Endodermal cell (in vitro differentiated cells): ENCODE measurements at places on chromosomes 12 and 14.

GRCh38 chr14:92627707-92628215 lies 114.2 kb downstream of the RIN3 start:
- DNase-seq, result peak; percentile 81

DNA sequence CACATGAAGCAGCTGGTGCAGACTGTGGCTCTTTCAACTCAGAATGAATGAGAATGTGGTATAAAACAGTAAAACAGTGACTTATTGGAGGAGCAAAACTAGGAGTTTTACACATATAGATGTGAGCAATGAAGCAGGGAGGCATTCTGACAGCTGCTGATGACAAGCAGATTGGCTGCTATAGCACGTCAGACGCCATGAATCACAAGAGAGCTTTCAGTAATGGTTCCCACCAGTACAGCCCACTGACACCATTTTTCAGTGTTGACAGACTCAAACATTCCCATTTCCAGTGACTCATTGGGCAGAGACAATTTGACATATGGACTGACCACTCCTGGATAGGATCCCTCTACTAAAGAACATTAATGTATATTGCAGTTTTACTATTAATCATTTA lies 24.6 kb upstream of the FSCB start:
- DNase-seq, result no peak

DNA sequence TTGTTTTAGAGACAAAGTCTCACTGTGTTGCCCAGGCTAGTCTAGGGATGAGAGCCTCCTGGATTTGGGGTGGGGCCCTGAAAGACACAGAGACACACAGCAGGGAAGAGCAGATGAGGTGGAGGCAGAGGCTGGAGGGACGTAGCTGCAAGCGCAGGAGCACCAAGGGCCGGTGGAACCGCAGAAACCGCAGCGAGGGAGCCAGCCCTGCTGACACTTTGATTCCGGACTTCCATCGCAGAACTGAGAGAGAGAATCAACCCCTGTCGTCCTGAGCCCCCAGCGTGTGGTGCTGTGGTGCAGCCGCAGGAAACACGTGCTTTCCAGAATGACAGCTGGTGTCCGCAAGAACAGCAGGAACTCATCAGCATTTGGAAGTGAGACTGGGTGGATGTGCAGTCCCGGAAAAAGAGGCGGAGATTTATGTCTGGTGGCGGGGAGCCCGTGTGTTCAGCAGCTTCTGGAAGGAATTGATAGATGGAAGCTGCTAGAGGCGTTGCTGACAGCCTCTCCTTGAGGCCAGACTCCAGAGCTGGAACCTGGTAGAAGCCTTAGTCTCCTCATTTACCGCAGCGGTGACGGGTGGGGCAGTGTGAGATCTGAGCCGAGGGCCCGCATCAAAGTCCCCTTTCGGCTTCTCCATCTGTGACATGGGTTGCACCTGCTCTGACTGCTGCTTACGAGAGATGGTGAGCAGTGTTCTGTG lies 21.9 kb upstream of the KLC1 start:
- peak; percentile 65 for DNase-seq

GRCh38 chr14:64948612-64949210 lies 6.2 kb upstream of the GPX2 start:
- peak; percentile 35 for DNase-seq

DNA sequence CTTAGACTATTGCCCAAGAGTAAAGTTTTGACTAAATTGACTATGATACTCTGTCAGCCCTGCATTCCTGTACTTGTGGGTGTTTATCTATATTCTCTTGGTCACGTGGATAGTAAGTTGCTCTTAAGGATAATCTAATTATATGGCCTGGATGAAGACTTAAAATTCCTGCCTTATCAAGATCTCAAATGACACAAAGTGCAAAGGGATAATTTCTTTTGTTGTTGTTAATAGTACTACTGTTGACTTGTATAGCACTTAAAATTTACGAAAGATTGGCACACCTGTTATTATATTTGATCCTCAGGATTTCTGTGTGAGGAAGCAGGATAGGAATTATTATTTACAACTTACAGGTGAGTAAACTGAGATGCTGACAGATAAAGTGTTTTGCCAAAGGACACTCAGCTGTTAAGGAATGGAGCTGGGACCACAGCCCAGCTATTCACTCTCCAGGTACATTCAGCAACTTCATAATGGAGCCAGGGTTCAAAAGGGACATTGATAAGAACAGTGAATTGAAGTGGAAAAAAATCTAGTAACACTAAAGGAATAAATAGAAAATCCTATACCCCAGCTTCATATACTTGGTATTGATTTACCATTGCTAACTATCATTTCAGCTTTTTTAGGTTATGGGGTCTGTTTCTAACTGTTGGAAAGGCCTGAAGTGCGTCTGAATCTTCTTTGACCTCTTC lies 53.4 kb upstream of the EVL start:
- no peak for DNase-seq

GRCh38 chr12:39990122-39991101 lies 115.5 kb downstream of the SLC2A13 start:
- DNase-seq, result peak; percentile 80

- DNase-seq, result no peak
These were observed 120.0 kb upstream of the PRMT8 start for GRCh38 chr12:3371018-3371417.

GRCh38 chr12:20572451-20572850 lies 122.7 kb upstream of the SLCO1C1 start:
- no peak for DNase-seq

- DNase-seq, result no peak
These were observed at the start of gene CLEC2D for GRCh38 chr12:9669534-9669933. Gene CLEC2D, plus strand, starts transcription at chr12:9669713. Its CDS starts 22 bp downstream, at chr12:9669735.

DNA sequence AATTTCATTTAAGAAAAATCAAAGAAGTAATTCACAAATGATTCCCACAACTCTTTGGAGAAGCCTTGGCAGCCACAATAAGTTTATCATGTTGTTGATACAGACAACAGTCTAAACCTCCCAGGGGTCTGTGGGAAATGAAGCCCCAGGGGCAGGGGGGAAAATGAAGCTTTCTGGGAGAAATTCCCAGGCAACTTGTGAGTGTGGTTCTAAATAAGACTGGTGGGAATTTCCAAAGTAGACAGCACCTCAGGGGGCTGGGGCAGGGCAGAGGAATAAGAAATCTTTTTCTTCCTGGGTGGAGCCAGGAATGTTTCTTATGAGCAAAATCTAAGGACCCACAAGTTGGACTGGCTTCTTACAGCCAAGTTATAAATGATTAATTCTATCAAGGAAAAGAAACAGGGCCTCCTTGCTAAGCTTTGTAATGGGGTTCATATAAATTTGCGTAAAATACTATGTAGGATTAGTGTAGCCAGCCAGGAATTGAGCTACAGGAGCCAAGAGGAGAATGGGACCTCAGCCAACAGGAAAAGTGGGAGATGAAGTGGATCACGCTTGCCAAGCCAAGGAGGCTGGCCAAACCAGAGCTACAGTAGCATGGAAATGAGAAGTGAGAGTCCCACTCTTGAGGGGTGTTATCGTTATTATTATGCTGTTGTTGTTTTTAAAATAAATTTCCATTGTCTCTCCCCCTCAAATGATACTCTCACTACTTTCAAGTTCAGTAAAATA lies 182.9 kb upstream of the FAR2 start:
- no peak for DNase-seq

DNA sequence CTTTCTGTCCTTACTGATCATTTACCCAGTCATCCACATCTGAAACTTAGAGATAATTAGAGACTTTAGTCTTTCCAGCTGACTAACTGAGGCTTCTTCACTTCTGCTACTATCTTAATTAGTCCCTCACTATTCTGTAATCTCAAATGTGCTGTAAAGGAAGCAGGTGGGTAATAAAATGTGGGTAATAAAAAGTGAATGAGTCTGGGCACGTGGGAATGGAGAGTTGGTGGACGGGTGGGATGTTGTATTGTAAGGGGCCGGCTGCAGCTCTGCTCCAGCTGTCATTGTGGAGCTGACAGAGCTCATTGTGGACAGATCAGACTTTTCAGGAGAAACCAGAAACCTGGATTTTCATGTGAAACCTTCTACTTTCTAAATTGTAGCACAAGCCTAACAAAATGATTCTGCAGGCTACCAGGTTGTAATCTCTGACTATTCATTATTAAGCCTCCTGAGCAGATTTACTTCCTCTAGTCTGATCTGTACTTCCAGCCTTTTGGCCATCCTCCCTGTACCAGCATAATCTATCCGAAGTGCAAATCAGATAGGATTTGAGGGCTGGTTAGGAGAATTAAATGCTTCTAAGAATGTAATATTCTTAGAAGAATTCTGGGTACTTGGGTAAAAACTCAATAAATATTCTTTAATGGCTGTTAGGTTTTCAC lies 42.0 kb upstream of the BMAL2 start:
- DNase-seq, result no peak

- no peak for DNase-seq
These were observed 2.8 kb upstream of the IFNG start for GRCh38 chr12:68162374-68162773.

GRCh38 chr12:107355004-107355565 lies 261.7 kb upstream of the CRY1 start:
- no peak for DNase-seq

- DNase-seq, result no peak
These were observed 2.2 kb downstream of the NELL2 start for GRCh38 chr12:44873898-44874297.

DNA sequence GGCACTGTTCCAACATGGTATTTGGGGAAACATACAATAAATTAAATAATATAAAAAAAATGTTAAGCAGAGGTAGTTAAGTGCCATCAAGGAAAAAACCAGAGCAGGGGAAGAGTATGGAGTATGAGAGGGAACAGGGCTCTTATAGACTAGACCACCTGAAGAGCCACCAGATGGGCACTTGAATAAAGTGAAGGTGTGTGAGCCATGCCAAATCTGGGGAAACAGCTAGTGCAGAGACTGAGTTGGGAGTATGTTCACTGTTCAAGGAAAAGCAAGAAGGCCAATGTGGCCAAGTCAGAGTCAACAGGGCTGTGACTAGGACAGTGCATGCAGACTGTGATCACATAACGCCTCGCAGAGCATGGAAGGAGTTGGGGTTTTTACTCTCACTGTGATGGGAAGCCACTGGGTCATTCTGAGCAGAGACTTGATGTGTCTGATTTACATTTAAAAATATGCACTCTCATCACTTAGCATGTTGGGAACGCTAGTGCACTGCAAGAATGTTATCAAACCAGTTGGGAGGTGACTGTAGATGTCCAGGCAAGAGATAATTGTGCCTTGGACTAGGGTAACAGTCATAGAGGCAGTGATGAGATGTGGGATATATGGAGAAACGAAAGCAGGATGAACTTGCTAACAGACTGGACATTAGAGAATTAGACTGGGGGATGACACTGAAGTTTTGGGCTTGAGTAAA lies 25.6 kb downstream of the NDUFA12 start:
- no peak for DNase-seq

DNA sequence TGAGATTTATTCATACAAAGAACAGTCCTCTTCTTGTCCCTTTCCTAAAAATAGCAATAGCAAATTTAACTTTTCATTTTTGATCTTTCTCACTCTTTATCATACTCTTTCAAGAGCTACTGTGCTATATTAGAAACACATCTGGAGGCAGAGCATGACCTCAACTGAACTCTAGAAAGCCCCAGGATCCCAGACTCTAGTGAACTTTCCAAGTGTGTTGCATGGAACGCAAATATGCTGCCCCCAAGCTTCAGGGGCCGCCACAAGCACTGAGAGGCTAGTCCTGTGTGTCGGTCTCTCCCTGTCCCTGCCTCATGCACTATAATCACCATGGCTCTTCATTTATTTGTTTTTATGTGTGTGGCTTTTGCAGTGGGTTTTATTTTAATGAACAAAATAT lies 38.7 kb upstream of the ZNF641 start:
- no peak for DNase-seq

GRCh38 chr12:93634416-93634815 lies 42.8 kb upstream of the CRADD start:
- DNase-seq, result no peak

DNA sequence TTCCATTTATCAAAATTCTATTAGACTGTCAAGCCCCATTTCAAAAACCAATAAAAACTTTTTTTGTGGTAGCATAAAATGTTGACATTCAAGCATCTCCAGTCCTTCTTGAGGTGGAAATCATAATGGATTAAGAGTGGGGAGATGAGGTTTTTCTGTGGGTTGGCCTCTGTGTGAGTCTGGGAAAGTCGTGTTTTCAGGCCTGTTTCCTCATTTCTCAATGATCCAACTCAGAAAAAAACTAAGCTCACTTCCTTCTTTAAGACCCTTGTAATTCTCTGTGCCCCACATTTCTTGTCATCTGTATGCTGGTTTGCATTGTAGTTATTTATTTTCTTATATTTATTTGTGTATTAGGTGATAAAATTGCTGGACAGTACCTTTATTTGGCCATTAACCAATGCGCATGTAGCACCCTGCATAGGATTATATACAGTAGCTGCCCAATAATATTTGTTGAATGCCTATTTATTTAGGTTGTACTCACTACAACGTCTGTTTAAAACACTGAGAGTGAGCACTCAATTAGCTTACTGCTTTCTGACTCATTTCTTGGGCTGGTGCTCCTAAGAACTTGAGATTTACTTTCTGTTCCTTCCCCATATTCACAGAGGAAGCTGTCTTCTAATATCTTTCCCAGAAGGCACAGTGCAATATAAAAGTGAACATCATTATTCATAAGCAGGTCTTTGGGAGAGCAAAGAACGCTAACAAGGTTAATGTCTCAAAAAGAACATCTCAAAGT lies 121.9 kb downstream of the DNAI7 start:
- no peak for DNase-seq

GRCh38 chr12:110813285-110813684 lies 33.5 kb upstream of the CCDC63 start:
- peak; percentile 78 for DNase-seq

DNA sequence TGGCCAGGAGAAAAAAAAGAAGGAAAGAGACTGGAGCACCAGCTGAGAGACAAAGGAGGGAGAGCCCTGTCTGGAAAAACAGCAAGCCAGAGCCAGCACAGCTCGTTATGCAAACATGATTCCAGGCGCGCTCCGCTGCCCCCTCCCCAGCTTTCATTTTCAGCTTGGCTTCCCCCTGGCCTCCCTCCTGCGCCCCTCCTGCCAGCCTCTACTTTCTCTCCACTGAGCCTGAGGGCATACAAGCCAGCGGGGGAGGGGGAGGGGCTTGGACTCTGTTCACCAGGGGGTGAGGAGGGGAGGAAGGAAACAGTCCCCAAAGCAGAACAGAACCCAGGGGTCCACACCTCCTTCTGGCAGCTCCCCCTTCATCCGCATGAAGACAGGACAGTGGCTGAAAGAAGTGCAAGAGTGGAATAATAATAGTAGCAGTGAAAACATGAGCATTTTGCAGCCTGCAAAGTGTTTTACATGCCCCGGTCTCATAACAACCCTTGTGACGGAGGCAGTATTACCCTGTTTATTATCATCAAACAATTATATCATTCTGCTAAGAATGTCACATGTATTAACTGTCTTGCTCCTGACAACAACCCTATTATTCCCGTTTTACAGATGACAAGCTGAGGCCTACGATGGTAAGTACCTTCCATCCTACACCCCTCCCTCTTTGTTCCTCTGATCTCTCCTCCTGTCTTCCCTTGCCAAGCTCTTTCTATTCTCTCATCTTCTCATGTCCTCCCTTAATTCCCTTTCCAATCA lies 24.2 kb downstream of the SMUG1 start:
- peak; percentile 77 for DNase-seq

DNA sequence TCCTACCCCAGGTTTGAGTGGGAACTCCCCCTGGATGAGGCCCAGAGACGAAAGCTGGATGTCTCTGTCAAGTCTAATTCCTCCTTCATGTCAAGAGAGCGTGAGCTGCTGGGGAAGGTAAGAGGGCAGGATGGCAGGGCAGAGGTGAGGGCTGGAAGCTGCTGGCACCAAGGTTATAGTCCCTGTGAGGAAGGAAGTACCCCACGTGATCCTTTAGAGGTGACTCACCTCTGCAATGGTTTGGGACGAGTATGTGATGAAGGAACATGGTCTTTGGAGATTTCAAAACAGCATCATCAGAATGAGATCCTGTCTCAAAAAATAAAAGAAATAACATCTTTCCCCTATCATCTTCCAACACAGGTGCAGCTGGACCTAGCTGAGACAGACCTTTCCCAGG lies 9.2 kb upstream of the MYL6B start:
- DNase-seq, result no peak
